ENCODE measurements at places on chromosomes 7 and 10.

DNA sequence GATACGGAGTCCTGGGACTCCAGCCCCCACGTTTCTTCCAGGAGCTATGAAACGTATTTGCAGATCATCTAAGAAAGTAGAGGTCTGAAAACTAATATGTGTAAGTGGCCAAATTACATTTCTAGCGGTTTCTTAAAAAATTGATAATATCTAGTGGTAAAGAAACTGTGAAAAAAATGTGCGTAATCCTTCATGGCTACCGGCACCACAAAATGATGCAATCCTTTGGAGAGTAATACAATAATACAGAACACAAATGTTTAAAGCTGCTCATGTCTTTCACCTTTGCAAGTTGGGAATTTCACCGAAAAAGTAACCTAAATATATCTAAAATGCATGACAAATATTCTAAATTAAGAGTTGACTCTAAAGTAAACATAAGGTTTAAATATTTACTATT, 742.1 kb downstream of the GRID1 start:
- DNase-seq: no peak

DNA sequence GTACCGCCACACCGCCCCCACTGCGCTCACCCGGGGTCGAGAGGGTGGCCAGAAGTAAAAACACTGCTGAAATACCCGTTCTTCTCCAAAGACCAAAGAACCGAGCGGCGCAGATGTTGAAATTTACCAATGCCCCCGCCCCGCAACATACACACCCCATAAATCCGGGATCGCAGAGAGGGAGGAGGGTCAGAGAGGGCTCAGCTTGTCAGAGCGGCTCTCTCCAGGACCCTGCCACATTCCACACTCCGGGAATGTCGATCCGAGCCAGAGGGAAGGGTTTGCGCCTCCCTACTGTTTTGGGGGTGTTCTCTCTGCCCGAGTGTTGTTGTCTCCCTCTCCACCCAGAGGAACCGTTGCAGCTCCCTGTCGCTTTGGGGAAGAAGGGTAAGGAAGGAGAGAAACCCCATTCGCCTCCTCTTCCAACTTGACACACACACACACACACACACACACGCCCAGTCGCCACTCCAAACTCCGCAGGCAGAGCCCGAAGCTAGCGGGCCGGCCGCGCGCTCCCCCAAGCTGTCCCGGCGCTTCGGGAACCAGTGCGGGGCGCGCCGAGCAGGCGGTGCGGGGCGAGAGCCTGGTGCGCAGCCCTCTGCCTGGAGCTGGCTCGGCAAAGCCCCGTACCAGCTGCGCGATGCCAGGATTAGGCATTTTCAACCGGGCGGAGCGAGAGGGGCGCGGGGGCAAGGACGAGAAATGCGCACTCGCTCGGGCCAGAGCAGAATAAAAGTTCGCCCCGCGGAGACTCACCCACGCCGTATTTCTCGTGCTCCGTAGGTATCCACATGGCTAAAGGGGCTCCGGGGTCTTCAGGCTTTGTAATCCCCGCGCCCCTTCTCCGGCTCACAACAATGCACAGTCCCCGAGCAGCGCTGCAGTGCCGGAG, 609 bp downstream of the DOCK4 start:
- DNase-seq: peak; percentile 57

GRCh38 chr7:50068850-50069551, 24.0 kb downstream of the ZPBP start:
- DNase-seq: no peak

GRCh38 chr7:28297801-28298459, 114.4 kb upstream of the CREB5 start:
- no peak for DNase-seq

DNA sequence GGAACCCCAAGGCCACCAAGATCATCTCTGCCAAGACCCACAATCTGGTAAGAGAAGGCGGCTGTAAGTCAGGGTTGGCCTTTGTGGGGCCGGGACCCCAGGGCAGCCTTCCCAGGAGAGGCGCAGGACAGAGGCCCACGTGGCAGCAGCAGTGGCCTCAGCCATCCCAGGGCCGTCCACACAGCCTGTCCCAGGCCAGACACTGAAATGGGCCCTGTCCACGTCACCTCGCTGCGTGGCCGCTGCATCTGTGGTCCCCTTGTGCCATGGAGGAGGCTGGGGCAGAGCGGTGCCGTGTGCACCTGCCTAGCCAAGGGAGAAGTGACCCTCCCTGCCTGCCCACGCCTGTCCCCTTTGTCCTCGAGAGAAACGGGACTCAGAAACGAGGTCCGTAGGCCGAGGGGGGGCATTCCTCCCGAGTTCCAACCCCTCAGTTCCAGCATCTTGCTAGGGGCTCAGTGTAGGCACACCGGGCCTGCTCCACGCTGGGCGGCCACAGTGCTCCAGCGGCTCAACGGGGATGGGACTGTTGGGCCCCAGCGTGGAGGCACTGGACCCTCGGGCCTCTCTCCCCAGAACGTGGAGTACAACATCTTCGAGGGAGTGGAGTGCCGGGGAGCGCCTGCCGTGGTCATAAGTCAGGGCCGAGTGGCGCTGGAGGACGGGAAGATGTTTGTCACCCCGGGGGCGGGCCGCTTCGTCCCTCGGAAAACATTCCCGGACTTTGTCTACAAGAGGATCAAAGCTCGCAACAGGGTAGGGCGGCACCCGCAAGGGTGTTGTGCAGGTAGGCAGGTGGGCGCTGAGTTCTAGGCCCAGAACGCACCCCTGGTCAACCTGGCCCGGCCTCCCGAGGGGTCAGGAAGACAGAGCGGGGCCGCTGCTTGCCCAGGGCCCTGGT, 15.6 kb downstream of the DPYSL4 start:
- no peak for DNase-seq

DNA sequence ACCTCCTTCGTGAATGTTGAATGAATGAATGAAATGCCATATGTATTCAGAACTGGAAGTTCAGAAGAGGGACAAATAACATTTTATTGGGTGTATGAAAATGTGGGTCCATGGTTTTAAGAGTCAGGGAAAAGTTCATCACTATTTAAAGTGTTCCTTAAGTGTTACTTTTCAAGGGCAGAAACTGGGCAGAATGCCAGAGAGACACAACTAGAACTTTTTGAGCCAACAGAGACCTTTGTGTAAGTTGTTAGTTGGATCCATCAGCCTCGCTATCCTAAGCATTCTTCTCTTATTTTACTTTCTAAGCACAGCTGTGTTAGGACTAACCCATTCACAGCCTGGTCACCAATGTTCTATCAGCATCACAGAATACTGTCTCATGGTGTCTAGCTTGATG, 13.6 kb upstream of the TAF3 start:
- no peak for DNase-seq

GRCh38 chr7:121484089-121484763, 88.1 kb upstream of the FAM3C start:
- DNase-seq: no peak

GRCh38 chr10:30594077-30594476, 35.5 kb downstream of the LYZL2 start:
- no peak for DNase-seq
